Renal cortical epithelial cell (primary cell): ENCODE measurements at places on chromosomes 6 and 20.

DNA sequence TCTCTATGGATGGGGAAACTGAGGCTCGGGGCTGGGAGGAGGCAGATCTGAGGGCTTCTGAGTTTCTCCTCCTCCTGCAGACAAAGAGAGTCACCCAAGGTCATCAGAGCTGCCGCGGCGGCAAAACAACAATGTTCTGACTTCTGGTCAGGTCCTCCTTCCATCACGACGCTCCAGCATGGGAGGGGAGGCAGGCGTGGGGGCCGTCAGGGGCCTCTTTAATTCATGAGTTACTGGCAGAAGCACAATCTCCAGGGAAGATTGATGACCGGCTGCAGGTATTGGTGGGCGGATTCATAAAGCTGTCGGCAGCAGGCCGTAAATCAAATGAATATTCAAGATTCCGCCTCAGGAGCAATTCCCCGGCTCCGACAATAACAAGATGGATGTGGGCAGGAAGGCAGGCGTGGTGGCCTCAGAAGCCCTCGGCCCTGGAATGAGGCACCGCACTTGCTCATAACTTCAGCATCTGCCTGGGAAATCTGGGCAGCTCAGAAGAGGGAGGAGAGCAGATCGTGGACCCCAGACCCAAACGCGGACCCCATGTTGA is 19.1 kb downstream of the PCK1 start:
- DNase-seq = peak; percentile 33

DNA sequence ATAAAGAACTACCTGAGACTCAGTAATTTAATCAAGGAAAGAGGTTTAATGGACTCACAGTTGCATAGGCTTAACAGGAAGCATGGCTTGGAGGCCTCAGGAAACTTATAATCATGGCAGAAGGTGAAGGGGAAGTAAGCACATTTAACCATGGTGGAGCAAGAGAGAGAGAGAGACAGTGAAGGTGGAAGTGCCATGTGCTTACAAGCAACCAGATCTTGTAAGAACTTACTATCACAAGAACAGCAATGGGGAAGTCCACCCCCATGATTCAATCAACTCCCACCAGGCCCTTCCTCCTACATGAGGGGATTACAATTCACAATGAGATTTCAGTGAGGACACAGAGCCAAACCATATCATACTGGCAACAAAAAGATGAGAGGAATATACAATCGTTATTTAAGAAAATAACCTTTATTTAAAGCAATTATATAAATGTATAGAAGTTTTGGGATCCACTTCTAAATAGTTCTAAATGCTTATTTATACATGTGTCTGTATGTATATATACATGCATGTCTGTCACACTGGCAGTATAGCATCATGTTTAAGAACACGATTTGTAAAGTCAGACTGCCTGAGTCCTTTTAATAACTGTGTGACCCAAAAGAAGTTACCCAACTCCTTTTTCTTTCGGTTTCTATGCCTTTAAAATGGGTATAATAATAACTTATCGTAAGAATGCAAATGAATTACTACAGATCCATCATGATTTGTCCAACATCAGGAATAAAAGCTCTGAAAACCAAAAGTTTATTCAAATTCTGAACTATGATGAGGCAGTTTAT is 255.7 kb upstream of the THEMIS start:
- DNase-seq = no peak

DNA sequence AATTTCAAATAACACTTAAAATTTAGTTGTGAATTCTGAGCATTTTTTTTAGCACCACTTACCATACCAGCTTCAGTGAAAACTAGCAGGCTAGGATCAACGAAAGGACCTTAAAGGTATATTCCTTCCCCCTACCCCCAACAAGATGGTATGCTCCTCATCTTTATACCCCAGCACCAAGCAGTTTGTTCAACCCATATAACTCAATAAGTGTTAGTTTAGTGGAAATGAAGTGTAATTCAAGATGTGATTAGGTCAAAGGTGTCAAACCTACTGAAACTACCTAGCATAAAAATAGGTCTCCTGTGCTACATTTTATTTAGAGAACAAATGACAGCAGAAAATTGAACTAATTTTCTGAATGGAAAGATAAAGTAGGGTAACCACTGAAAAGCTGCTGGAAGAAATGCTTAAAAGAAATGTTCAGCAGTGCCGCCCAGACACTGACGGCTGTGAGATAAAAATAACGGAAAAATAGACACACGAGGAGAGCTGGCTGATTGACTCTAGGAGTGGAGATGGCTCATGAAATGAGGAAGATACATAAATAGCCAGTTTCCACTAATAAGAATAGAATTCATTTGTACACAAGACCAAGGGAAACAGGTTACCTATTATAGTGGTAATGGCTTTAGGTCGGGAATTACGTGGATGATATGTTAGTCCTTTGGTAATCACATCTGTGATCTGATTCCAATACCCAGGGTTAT is 94.8 kb downstream of the IPCEF1 start:
- no peak for DNase-seq

DNA sequence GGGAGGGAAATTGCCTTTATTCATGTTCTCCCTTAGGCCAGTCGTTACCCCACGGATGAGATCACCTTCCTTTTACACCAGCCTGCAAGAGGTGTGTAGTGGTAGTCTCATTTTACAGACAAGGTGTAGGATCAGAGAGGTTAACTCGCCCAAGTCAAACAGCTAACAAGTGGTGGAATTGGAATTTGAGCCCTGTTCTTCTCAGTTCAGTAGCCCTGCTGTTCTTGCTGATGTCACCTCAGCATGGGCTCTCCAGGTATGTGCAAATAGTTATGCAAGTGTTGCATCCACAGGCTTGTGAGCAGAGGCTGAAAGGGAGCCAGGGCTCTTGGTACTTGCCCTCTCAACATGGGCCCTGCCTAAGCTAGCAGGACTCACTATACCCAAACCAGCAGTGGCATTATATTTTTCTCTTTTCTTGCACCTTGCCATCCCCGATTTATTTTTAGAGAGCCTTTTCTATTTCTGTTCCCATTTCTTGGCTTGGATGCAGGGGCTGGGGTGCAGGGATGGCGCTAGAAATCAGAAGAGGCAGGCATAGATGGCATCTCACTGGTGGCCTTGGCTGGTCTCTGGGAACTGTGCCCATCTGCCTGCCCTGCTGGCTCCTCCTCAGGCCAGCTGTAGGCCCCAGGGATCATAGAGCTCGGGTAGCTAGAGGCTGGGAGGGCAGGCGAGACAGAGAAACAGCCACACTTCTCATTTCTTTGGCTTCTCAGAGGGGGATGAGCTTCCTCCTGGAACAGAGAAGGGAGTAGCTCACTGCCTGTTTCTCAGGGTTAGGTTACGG is 18.2 kb downstream of the PPARD start:
- peak; percentile 94 for DNase-seq

DNA sequence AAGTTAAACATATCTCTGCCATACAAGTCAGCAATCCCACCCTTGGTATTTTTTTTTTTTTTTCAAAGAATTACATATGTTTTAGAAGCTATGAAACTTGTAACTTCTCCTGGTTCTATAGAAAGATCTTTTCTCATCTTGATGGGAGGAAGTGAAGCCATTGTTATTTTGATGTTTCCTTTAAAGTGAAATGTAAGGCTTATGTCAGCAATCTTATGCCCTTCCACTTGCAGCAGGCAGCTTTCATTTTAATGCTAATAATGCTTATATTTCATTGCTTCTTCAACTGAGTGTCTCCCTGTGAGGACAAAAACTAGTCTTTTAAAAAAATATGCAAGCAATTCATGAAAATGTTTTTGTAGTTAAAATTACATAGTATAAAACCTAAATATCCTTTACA is 1614.7 kb downstream of the KHDRBS2 start:
- no peak for DNase-seq

DNA sequence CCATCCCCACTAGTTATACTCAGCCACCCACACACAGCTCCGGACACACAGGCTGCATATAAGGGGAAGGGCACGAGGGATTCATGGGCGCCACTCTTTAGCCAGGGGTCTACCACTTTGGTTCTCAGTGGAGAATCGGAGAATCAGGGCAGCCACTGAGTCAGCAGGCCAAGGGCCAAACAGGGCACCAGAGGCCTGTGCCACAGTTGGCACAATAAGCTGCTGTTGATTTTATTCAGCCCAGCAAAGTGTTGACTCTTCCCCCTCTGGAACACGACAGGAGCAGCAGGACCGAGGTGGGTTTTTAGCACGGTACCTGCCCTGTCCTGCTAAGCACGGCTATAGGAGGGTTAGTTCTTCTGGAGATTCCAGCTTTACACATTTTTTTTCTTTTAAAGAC is 48.3 kb downstream of the GJA10 start:
- DNase-seq = no peak

- DNase-seq = peak; percentile 82
Observed at GRCh38 chr20:14717134-14717999, 380.0 kb upstream of the FLRT3 start.

DNA sequence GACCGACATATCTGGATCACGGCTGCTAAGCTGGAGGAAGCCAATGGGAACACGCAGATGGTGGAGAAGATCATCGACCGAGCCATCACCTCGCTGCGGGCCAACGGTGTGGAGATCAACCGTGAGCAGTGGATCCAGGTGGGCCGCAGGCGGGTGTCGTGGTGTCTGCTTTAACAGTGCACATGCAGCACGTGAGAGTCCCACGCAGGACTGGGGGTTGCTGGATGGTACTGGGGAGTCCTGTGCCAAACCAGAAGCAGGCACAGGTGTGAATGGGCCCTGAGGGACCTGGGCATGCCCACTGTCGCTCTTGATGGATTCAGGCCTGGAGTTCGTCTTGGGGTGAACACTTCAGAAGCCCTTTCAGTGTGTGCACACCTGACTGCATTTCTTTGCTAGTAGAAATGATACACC is 24.6 kb upstream of the C20orf204 start:
- DNase-seq = no peak

DNA sequence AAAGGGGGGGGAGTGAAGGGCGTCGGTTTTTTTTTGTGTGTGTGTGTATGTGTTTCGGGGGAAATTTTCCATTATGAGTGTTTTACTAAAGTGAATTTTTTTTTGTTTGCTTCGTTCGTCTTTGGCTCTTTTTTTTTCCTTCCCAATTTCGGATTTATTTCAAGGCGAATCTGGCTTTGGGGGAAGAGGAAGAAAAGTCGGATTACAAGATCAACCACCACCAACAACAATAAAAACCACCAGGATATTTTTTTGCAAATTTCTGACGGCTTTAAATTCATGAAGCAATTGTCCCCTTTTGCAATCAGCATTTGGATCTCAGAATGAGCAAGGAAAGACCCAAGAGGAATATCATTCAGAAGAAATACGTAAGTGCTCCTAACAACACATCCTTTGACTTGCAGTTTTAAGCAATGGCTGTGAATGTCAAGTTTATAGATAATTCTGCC is 372 bp downstream of the JARID2 start:
- no peak for DNase-seq

DNA sequence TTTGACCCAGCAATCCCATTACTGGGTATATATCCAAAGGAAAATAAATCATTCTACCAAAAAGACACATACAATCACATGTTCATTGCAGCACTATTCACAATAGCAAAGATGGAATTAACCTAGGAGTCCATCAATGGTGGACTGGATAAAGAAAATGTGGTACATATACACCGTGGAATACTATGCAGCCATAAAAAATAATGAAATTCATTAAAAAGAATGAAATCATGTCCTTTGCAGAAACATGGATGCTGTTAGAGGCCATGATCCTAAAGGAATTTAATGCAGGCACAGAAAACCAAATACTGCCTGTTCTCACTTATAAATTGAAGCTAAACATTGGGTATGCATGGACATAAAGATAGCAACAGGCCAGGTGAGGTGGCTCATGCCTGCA is 61.9 kb upstream of the BMP6 start:
- no peak for DNase-seq

DNA sequence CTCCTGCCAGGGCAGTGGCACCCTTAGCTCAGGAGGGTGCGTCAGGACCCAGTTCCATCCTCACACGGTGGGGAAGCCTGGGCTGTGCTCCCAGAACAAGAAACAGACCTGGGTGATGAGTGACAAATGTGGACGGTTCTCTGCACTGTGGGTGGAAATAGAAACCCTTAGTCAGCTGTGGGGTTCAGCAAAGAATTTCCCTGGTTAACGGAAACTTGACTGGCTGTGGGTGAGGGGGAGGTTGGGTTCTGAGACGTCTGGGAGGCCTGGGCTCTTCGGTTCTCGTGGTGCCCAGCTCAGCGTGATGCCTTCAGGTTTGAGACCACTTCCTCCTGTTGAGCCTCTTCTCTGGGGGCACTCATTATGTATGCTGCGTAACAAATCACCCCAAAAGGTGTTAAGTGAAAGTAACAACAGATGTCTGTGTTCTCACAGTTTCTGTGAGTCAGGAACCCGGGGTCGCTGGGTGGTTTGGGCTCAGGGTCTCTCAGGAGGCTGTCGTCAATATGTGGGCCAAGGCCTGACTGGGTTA is 53.1 kb upstream of the FAM83D start:
- DNase-seq = no peak

DNA sequence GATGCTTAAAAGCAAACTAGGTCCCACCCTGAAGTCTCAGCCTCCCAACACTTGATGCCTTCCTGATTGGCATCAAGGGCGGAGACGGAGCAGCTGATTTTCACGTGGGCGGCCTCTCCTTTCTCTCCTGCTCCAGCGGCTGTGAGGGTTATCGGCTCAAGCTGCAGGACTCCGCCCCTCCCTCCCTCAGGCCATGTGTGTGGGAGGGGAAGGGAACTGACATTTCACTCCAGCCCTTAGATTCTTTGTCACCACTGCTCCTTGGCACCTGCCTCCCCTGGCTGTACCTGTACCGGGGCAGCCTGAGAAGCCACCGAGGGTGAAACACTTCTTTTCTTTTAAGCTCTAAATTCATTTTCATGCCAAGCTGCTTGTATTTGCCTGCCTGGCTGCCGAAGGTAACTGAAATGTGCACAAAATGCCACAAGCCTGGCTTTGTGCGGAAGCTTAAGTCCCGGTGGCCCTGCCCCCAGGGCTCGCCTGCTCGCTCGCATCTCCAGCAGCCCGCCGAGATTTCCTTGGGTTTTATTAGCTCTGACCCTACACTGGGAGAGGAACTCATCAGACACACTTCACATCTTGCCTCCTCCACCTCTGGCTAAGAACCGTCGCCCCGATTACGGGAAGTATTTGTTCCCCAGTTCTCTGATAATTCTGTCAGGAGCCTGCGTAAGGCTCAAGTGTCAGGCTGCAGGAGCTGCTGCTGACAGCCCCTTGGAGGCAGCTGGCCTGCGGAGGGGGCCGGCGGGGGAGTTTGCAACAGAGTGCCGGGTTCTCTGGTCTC is 9.6 kb upstream of the CPNE5 start:
- DNase-seq = peak; percentile 49

- DNase-seq = no peak
Observed at GRCh38 chr6:158850807-158851115, 31.6 kb upstream of the EZR start.

DNA sequence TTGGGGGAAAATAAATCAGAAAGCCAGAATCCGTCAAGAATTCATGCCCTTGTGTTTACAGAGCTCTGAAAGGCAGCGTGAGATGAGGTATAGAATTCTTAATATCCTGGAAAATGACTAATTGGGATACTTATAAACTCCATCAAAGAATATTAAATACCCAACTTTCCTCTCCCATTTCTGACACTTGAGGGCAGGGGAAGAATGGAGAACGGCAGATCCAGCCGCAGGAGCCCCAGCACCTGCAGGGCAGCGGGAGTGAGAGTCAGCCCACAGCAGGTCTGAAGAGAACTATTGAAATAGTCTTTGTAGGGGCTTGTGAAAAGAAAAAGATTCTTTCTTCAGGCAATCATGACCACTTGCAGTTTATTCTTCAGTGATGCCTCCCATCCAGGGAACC is 107.2 kb downstream of the AGPAT4 start:
- DNase-seq = no peak

GRCh38 chr6:159693894-159694545 is 979 bp upstream of the SOD2 start:
- peak; percentile 95 for DNase-seq

- DNase-seq = no peak
Observed at GRCh38 chr20:21523895-21524294, 10.0 kb upstream of the NKX2-2 start.
